Small intestine (tissue), 16 donors: ENCODE measurements at places on chromosomes 3 and 15.

GRCh38 chr3:194083637-194084224 lies 52.2 kb upstream of the HES1 start:
- no peak for DNase-seq

GRCh38 chr3:62562596-62562995 lies 189.2 kb upstream of the FEZF2 start:
- no peak for DNase-seq

- DNase-seq = peak; percentile 78
Observed at GRCh38 chr3:14329116-14329830, 73.1 kb upstream of the SLC6A6 start.

DNA sequence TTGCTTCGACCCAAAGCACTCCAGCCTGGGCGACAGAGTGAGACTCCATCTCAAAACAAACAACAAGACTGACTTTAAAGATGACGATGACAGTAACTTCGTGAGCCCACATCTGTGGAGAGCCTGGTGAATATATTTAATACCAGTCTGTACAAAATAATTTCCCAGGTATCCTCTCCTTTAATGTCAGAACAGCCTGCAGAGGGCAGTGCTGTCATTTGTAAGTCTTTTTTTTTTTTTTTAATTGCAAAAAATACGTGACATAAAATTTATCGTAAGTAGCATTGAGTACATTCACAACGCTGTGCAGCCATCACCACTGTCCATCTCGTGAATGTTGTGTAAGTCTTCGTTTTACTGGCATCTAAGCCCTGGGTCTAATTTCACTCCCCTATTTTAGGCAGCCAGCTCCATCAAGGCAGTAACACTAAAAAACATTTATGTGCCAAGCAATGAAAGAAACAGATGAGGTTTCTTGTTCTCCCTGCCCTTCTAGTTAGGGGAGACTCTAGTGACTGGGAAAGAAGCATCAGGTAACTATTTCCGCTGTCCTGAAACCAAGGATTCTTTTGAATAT lies 1.4 kb downstream of the HTD2 start:
- DNase-seq = peak; percentile 48

DNA sequence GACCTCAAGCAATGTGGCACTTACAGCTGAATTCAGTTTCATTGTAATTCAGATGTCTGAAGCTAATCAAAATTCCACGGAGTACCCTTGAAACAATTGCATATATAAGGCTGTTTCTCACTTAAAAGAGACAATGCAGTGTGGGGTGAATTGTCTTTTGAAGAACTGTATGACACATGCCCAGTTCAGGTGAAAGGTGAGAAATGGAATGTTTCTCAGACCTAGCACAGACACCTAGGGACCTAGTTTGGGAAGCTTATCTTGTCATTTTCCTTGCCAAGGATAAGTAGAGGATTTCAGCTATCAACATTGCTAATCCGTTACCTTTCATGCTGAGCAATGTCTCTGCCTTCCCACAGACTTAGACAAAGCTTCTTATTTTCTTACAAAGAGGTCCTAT lies 36.3 kb downstream of the MBNL1 start:
- no peak for DNase-seq

- DNase-seq = no peak
Observed at GRCh38 chr3:90007778-90008499, 900.5 kb downstream of the EPHA3 start.

- DNase-seq = no peak
Observed at GRCh38 chr3:65603631-65604030, 435.1 kb downstream of the MAGI1 start.

DNA sequence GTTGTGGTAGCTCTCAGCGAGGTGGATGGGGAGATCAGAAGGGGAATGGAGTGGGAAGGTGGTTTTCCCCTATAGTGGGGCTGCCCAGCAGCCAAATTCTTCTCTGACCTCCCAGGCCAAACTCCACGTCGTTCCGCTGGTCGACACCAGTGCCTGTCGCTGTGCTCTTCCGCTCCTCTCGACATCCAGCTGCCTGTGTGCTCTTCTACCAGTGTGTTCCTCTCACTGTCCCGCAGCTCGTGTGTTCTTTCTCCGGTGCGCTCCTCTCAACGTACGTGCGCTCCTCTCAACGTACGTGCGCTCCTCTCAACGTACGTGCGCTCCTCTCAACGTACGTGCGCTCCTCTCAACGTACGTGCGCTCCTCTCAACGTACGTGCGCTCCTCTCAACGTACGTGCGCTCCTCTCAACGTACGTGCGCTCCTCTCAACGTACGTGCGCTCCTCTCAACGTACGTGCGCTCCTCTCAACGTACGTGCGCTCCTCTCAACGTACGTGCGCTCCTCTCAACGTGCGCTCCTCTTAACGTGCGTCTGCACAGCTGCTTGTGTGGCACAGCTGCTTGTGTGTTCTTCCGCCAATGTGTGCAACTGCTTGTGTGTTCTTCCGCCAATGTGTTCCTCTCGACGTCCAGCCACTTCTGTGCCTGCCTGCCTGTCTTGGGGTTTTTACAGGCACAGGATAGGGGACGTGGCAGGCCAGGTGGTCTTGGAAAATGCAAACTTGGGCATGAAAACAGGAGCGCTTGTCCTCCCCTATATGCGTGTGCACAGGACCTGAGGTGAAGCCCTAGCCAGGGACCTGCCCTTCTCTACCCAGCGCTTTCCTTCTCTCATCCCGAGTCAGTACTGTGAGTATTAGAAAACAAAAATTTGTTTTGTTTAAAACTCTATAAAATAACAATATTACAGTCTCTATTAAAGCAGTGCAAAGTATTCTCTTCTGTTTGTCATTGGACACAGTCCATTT lies 991.1 kb downstream of the GBE1 start:
- no peak for DNase-seq

- no peak for DNase-seq
Observed at GRCh38 chr3:136753326-136753939, 1.3 kb upstream of the STAG1 start.

GRCh38 chr15:75431682-75432081 lies 19.8 kb downstream of the SIN3A start:
- no peak for DNase-seq

GRCh38 chr3:63642488-63642887 lies 10.0 kb upstream of the SNTN start:
- no peak for DNase-seq

- DNase-seq = no peak
Observed at GRCh38 chr15:22892333-22892732, 53.9 kb downstream of the NIPA2 start.
